ENCODE measurements at places on chromosomes 11 and 22.

- DNase-seq, result no peak
Measured at GRCh38 chr11:74646954-74647353, 54.6 kb downstream of the POLD3 start.

GRCh38 chr11:23585416-23586104 is 725.3 kb upstream of the CCDC179 start:
- no peak for DNase-seq

- DNase-seq, result no peak
Measured at GRCh38 chr22:39457198-39457555, 365 bp downstream of the MGAT3 start.

DNA sequence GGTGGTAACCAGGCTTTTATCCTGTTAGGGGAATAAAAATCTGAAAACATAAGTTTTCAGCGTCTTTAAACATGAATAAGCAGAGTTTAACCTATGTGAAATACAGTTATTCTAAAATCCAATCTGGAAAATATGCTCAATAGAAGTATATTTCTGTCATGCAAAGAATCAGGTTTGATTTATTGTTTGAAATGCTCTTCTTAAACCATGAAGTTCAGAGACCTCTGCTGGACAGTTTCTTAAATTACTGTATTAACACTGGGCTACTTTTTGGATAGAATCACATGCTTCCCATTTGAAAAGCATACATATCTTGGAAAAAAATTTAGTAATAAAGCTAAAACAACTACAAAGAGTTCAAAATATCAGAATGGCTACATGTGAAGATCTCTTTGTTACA is 25.4 kb downstream of the APIP start:
- no peak for DNase-seq

- no peak for DNase-seq
Measured at GRCh38 chr22:49807129-49807528, 20.5 kb downstream of the BRD1 start.
